Tracheal epithelial cell (primary cell): ENCODE measurements at places on chromosomes 11 and 22. TPM values are rescaled to one million over a fixed set of nuclear protein-coding genes. Genes with fewer than 3 reads are reported as not detected.

TRIM48 gene
- under 0.01 TPM in 1 of 2 replicates, not detected in the other for total RNA-seq

OR2AG1 gene
- not detected in 2 replicates for total RNA-seq

PATE1 gene
- not detected in 2 replicates for total RNA-seq

CLMP gene
- total RNA-seq, result 28.2 and 34.1 TPM in 2 replicates

OR52A1 gene
- under 0.01 TPM in 1 of 2 replicates, not detected in the other for total RNA-seq

OR4D5 gene
- total RNA-seq, result not detected in 2 replicates
